Dermis microvascular lymphatic vessel endothelial cell (primary cell): ENCODE measurements at places on chromosomes 5 and 9. TPM values are rescaled to one million over a fixed set of nuclear protein-coding genes. Genes with fewer than 3 reads are reported as not detected.

DNA sequence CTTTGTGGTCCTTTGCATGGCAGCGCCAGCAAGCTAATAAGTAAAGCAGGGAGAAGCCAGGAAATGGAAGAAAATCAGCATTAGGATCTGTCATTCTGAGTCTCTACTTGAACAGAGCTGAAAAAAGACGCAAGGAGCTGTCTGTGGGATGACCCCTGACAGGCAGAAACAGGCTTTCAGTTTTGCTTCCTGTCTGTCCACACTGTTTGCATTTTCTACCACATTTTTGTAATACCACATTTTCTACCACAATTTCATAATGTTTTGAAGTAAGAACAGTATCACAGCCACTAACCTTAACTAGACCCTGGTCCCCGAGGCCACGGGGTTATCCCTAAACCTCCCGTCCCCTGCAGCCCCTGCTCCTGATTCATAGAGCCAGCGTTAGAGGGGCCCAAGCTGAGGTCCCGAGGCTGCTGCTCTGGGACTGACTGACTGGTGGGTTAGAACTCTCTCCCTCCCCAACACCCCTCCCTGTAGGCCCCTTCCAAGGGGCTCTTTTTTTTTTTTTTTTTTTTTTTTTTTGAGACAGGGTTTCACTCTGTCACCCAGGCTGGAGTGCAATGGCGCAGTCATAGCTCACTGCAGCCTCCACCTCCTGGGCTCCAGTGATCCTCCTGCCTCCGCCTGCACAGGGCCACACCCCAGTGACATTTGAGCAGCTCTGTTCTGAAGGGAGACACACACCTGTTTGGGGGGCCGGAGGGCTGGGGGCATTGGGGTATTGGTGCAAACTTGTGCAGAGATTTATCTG, 4.0 kb upstream of the CLIC3 start:
- DNase-seq, result no peak

DNA sequence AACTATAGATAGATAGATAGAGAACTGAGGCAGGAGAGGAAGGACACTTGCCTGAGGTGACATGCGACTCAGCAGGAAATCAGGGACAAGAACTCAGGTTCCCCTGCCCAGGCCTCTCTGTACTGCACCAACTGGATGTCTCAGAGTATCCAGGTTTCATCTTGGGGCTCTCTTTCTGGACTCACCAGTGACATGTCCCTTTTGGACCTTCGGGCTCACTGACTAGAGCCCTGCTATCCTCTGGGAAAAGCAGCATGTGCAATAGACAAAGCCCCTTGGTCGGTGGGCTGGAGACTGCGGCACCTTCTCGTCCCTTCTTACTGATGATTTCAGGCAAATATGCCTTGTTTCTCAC, 104.5 kb downstream of the RGS3 start:
- DNase-seq, result no peak

- DNase-seq, result no peak
These were observed 344.5 kb downstream of the ACTL7B start for GRCh38 chr9:108511307-108511706.

DNA sequence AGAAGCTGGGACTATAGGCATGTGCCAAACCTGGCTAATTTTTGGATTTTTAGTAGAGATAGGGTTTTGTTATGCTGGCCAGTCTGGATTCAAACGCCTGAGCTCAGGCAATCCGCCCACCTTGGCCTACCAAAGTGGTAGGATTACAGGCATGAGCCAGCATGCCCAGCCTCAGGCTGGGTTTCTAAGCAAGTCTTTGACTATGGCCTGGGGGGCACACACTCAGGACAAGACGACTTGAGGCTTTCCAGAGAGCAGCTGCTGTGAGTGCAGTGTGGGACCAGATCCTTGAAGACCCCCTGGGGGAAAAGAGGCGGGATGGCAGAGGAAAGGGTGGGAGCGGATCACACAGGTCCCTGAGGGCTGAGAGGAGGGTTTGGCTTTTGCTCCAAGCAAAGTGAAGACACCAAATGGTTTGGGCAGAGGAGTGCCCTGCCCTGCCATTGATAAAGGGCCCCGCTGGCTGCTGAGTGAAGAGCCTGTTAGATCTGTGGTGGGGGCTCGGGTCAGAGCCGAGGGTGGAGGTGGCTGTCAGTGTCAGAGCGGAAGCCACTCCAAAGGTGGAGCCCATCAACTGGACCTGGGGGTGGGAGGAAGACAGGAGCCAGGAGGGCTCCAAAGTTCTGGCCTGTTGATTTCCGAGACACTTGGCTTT, 46.8 kb upstream of the FUBP3 start:
- no peak for DNase-seq

GRCh38 chr5:134100283-134101091, 14.0 kb upstream of the TCF7 start:
- DNase-seq, result peak; percentile 42

GRCh38 chr5:10301266-10301665, 6.4 kb downstream of the CMBL start:
- no peak for DNase-seq

DNA sequence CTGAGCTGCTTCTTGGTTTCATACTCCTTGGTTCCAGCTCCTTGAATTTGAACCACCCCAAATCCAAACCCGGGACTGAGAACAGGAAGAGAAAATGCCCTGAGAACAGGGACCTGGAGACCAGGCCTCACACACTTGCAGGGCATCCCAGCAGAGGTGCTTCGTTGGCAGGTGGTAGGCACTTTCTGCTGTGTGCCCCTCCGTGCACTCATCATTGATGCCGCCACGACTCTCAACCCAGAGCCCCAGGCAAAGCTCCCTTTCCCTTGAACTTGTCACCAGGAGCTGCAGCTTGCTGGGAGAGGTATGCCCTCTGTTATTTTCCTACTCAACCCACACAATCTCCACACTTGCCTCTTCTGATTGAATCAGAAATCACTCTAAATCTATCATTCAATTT, 217.8 kb upstream of the IRX1 start:
- no peak for DNase-seq

DNA sequence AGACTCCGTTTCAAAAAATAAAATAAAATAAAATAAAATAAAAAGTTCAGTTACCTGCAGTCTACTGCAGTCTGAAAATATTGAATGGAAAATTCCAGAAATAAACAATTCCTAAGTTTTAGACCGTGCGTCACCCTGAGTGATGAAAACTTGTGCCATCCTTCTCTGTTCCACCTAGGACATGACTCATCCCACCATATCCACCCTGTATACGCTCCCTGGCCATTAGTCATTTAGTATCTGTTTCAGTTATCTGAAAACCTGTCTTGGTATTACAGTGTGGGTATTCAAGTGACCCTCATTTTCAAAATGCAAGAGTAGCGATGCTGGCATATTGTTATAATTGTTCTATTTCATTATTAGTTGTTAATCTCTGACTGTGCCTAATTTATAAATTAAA, 51.8 kb upstream of the TEX48 start:
- DNase-seq, result no peak

- no peak for DNase-seq
These were observed 42.4 kb downstream of the STARD4 start for GRCh38 chr5:111469903-111470302.

DNA sequence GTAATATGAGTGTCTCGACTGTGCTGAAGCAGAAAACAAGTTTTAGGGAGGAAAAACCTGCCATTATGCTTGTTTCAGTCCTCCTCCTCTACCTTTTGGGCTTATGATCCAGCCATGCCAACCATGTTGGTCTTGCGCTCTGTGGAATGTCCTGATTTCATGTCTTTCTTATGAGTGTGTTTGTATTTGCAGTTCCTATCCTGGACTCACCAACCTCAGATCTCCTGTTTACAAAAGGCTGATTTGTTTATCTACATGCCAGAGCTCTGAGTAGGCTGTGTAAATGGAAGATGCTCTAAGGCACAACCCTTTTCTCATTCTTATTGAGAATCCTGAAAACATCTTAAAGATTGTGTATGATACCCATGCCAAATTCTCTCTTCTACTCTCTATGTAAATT, 138.6 kb downstream of the ARHGEF28 start:
- no peak for DNase-seq

GRCh38 chr5:143898916-143899591, 87.1 kb downstream of the HMHB1 start:
- no peak for DNase-seq

- no peak for DNase-seq
These were observed 187.7 kb downstream of the PIK3R1 start for GRCh38 chr5:68403301-68403700.

- no peak for DNase-seq
These were observed 185.6 kb downstream of the EFNA5 start for GRCh38 chr5:107485184-107485583.

- DNase-seq, result no peak
These were observed 44.5 kb upstream of the SLC6A19 start for GRCh38 chr5:1156754-1157460.

GRCh38 chr5:77175231-77175630, 35.2 kb upstream of the PDE8B start:
- DNase-seq, result no peak

- DNase-seq, result no peak
These were observed 163.4 kb downstream of the GAS1 start for GRCh38 chr9:86783884-86784283.

GRCh38 chr9:97563458-97564135, 62.1 kb downstream of the TMOD1 start:
- DNase-seq, result peak; percentile 57

- DNase-seq, result no peak
These were observed 49.6 kb downstream of the CD180 start for GRCh38 chr5:67146981-67147380.

- no peak for DNase-seq
These were observed 3.1 kb downstream of the IER5L start for GRCh38 chr9:129174724-129175514.

GRCh38 chr5:137621861-137622823, 113.7 kb downstream of the KLHL3 start:
- DNase-seq, result no peak

PBX3 gene
- 4.6 and 6.2 TPM in 2 replicates for total RNA-seq

C5orf58 gene
- not detected in 2 replicates for total RNA-seq

PDGFRB gene
- total RNA-seq, result 5.0 and 14.3 TPM in 2 replicates

HTR1A gene
- total RNA-seq, result not detected in 2 replicates

LYSMD3 gene
- total RNA-seq, result 11.3 and 14.7 TPM in 2 replicates

BTNL8 gene
- total RNA-seq, result 0.13 TPM in 1 of 2 replicates, not detected in the other

PCSK1 gene
- total RNA-seq, result 0.13 and 0.26 TPM in 2 replicates

ELOVL7 gene
- 0.13 and 0.51 TPM in 2 replicates for total RNA-seq

TNFSF8 gene
- total RNA-seq, result not detected in 2 replicates
